ENCODE measurements at places on chromosomes 5 and 9.
A peak's percentile ranks its signal among the peaks of the same experiment; 100 is the strongest.

GRCh38 chr9:75941066-75941465, 50.6 kb downstream of the PCSK5 start:
- DNase-seq = no peak

GRCh38 chr5:82149434-82149833, 128.7 kb downstream of the RPS23 start:
- no peak for DNase-seq

DNA sequence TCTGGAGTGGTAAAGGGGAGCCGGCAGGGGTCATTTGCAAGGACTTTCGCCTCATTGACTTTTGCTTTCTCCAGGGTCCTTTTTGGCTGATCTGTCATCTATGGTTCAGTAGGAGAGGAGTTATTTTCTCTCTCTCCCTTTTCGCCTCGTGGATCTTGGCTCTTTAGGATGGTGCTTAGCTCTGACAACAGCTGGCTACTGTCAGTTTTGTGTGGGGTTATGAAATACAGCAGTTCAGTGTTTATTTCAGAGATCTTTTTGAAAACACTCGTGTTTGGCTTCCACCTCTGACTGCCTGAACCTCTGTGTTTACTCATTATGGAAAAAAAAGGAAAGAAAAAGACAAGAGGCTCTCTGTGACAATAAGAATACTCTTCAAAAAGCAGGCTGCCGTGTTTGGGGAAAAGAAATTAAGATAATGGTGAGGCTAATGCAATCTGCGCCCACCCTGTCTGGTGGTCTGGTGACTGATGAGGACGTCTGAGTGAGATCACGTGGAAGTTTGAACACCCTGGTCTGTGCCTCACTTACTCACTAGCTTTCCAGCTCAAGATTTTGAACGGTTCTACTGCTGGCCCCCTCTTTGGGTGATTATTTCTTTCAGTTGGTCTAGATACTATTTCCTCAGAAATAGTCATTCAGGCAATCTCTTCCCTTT, 567.7 kb downstream of the CAAP1 start:
- no peak for DNase-seq

DNA sequence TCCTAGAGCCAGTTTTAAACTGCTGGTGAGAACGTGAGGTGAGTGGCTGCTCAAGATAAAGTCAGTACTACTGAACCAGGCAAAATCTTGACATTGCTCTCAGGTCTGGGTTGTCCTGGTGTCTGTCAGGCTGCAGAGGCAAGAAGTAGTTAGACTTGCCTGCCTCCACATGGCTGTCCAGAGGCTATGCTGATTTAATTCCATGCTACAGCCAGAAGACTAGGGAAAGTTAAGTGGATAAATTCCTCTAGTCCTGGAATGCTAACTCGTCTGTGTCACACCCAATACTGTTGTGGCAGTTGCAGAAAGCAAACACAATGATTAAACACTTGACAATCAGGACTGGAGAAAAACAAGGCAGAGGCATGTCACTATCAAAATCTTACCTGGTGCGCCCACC, 118.9 kb downstream of the ACER2 start:
- DNase-seq = no peak

DNA sequence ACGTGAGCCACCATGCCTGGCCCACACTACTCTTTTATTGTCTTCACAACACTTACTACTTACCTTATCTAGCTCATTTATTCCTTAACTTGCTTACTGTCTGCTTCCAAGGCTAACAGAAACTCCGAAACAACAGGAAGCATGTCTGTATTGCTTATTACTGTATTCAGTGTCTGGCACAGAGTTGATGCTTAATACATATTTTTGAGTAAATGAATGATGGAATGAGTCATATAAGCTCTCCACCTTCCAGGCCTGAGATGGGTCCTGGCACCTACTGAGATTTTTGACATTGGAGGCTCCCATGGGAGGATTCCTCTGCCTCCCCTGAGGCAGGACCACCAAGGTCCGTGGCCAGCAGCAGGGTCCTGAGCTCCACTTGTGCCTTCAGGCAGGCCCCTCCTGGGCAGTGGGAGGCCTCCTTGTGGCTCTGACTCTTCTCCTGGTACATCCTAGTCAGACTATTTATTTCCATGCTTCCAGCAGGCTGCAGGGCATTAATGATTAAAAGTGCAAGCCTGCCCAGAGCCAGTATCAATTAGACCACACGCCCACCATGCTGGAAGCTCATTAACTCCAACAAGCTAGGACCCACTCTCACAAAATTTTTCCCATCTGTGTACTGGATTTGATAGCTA, 76.5 kb upstream of the CTNNA1 start:
- no peak for DNase-seq

- no peak for DNase-seq
Measured at GRCh38 chr9:34579104-34579807, 10.3 kb downstream of the CNTFR start.

GRCh38 chr5:137699336-137700281, 36.3 kb downstream of the KLHL3 start:
- no peak for DNase-seq

DNA sequence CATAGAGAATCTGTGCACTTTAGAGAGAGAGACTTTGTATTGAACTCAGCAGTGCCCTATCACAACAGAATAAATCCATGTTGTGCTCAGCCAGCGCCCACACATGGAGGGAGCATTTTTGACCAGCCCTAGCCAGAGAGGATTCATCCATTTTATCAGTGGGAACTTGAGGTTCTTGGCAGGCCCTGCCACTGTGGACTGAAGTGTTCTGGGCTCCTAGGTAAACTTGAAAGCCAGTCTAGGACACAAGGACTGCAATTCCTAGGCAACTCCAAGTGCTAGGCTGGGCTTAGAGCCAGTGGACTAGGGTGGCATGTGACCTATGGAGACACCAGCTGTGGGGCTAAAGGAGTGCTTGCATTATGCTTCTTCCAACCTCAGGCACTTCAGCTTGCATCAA, 523.5 kb downstream of the CDH12 start:
- no peak for DNase-seq

DNA sequence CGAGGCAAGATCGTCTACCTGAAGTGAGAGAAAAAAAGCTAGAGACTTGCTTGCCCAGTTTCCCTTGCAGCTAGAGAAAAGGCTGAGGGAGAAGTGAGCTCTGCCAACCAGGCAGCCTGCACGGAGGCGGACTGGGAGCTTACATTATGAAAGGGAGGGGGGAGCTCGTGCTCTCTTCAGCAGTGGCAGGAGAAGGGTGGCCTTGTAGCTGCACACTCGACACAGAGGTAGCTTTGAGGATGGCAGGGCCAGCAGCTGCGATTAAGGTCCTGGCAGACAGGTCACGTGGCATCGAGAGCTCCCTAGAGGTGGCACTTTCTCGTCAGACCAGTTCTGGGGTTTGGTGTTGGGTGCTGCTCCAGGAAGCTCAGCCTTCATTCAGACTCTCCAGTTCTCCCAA, 26.7 kb downstream of the APBA1 start:
- DNase-seq = peak; percentile 94

GRCh38 chr5:41416336-41416735, 94.1 kb downstream of the PLCXD3 start:
- no peak for DNase-seq

GRCh38 chr5:151659001-151659754, 27.5 kb downstream of the SPARC start:
- peak; percentile 67 for DNase-seq

- DNase-seq = no peak
Measured at GRCh38 chr5:151284392-151284967, 19.1 kb downstream of the SLC36A3 start.

GRCh38 chr5:91027405-91028139, 355.5 kb downstream of the ARRDC3 start:
- DNase-seq = no peak

DNA sequence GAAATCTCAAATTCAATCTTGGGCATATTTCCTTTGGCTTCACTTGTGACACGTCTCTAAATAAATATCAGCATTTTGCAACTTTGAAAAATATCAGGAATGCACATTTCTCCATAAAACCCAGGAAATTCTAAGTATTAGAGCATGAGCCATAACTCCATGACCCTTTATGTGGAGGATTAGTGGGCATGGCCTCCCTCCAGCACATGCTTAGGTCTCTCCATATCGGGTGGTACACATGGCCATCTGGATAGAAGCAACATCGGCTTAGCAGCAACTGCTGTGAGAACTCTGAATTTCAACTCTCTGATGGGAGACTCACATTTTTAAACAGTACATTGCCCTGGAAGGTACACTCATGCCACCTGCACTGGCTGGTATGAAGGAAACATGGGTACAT, 73.7 kb upstream of the EGFLAM start:
- DNase-seq = no peak

DNA sequence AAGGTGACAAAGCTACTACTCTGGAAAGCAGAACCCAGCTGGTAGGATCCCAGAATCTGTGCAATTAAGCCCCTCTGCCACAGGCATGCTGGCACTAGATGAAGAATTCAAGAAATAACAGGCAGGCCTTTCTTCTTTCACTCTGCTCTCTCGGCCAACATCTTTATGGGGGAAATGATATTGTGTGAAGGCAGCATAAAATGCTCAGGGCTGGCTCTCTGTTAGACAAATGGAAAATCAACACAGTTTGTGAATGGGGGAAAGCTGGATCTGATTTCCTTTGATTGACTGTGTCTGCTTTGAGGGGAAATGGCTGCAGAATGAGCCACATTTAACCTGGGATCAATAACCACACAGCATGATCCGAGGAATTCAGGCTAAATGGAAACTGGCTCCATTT, 29.1 kb upstream of the AKNA start:
- DNase-seq = no peak

- no peak for DNase-seq
Measured at GRCh38 chr5:135435467-135436330, 11.4 kb downstream of the DCANP1 start.

- DNase-seq = no peak
Measured at GRCh38 chr5:131672776-131673175, 37.7 kb upstream of the RAPGEF6 start.

DNA sequence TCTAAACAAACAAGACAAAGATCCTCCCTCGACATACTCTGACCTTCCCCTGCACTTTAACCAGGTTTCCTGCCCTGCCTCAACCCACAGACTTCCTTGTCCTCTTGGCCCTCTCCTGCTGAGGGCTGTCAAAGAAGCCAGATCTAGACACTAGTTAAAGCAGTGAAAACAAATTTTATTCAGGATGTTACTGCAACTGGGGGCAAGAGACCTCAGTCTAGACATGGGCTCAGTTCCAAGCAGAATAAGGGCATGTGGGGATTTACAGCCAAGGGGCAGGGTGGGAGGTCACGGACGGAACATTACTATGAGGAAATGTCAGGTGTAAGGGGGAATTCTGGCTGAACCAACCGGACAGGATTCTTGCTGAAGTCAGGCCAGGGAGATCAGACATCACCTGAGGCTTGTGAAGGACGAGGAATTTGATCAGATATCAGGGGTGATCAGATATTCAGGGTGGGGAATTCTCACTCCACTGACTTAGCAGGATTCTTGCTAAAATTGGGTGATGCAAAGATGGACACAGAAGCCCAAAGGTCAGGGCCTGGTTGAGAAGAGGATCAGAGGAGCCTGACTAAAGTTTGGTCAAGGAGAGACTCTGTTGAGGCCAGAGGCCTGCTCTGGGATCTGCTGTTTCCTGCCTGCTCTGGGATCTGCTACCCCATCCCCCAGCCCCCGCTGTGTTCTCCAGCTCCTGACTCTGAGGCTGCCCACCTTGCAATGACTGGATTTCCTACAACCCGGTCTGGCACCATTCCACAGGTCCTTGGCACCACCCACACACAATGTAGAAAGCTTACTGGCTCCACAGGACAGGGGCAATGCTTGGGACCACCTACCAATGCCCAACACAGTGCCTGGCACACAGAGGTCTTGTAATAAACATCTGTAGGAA, 21.5 kb downstream of the GABBR2 start:
- no peak for DNase-seq

- no peak for DNase-seq
Measured at GRCh38 chr9:4923580-4924544, 61.2 kb upstream of the JAK2 start.

GRCh38 chr9:127022913-127023660, 99.3 kb downstream of the ANGPTL2 start:
- DNase-seq = no peak

DNA sequence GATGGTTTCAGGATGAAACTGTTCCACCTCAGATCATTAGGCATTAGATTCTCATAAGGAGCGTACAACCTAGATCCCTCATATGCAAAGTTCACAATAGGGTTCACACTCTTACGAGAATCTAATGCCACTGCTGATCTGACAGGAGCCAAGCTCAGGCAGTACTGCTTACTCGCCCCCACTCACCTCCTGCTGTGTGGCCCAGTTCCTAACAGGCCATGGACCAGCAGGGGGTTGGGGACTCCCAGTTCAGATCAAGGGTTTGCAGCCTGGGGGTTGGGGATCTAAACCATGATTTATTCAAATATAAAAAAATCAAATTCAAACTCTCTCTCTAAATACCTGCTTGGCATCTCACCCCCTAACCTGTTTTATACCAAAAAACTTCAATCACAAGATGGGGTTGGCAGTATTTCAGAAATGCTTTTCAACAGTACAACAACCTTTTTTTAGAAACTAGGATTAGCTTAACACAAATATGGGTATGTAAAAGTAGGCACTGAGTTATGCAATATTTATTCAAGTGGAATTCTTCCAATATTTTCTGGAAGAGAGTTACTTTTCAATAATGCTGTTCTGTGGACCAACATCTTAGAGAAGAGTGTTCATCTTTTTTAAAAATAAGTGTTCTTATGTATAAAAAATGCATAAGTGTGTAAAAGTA, 30.1 kb upstream of the SLC12A2 start:
- no peak for DNase-seq

All from NCI-H1417 (cell line).